ENCODE measurements at places on chromosomes 1 and 21.

- no peak for DNase-seq
Measured at GRCh38 chr1:20846461-20847374, 59.6 kb upstream of the HP1BP3 start.

DNA sequence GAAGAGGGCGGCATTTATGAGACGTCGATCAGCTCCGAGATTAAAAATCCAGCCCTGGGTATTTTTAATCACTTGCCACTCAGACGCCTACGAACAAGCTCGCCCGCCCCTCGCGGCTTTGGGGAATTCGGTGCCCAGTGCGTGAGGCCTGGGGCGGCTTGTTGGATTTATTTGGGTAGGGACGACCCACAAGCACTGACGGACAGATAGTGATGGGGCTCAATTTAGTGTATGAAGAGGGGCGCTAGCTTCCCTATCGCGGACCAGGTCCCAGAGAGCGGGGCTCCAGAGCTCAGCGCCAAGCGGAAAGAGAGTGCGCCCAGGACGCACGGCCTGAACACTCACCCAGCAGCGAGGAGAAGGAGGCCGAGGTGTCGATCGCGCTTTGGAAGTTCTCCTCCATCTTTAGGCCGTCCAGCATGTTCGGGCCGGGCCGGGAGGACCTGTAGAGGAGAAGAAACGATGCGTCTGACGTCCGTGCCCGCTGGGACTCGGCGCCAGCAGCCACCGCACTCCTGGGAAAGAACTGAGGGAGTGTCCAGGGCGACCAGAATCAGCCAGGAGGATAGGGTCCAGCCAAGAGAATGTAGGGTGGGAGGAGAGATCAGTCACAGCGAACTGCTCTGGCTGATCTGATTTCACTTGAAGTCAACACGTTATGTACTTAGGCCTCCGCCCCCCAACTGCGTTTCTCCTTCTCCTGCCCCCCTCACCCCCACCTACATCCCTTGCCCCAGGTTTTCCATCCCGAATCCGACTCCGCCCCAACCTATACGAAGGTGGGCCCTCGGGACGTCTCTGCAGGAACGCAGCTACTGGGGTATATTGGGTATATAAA, 1.2 kb downstream of the LMX1A start:
- no peak for DNase-seq

GRCh38 chr1:168801032-168801745, 72.2 kb upstream of the DPT start:
- DNase-seq = no peak

DNA sequence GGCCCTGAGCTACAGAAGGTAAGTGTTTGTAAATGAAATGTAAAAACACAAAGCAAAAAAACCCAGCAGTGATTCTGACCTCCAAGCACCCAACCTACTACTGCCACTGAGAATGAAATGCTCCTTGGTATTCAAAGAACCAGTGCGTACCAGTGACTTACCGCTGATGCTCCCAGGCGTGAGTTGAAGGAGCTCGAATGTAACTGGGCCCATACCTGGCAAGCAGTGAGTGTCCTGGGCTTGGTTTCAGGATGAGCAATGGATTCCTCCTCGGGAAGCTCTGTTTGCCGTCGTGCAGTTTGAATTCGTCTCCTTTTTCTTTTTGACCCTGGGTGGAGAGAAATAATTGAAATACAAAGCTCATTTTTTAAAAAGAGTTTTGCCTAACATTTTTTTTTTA, 121.9 kb downstream of the ATG4C start:
- no peak for DNase-seq

DNA sequence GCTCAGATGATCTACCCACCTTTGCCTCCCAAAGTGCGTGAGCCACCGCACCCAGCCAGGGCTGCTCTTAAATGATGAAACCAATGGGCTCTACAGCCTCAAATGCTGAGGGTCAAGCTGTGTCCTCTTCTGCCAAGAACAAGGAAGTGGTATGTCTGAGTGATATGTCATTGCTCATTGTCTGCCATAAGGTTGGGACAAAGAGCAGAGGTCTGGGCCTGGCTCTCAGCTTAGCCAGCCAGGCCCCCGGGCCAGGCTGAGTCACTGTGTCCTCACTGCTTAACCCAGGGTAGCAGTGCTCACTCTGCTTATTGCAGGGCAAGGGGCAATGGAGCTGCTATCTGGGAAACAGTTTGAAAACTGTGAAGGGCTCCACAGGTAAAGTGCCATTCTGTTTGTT, 8.3 kb upstream of the ETS2 start:
- DNase-seq = peak; percentile 87

- peak; percentile 1 for DNase-seq
Measured at GRCh38 chr21:28615276-28615675, 377.4 kb downstream of the LTN1 start.

- DNase-seq = peak; percentile 55
Measured at GRCh38 chr1:6234502-6235295, 1.1 kb downstream of the ICMT start.

- no peak for DNase-seq
Measured at GRCh38 chr1:221900678-221901077, 158.8 kb upstream of the DUSP10 start.

GRCh38 chr21:46202592-46203202, 18.4 kb upstream of the SPATC1L start:
- no peak for DNase-seq

DNA sequence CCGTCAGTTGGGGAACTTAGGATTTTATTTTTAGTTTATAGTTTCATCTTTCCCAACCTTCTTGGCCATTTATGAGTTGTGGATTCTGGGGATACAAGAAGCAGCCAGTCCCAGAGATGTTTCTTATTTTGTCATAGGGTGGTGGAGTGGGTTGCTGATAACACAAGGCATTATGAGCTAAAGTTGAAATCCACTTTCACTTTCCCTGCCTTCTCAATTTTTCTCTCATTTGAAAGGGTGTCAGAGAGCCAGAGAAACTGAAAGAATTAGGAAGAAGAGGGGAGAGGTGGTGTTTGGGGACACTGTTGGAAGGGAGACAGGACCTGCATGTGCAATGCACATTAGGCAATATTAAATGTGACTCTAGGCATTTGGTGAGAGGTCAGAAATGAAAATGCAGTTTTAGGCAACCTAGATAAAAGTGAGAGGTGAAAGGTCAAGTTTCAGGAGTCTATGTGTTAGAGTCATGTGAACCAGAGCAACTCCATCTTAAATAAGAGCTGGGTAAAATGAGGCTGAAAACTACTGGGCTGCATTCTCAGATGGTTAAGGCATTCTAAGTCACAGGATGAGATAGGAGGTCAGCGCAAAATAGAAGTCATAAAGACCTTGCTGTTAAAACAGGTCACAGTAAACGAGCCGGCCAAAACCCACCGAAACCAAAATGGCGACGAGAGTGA, 71.1 kb upstream of the F3 start:
- DNase-seq = no peak

DNA sequence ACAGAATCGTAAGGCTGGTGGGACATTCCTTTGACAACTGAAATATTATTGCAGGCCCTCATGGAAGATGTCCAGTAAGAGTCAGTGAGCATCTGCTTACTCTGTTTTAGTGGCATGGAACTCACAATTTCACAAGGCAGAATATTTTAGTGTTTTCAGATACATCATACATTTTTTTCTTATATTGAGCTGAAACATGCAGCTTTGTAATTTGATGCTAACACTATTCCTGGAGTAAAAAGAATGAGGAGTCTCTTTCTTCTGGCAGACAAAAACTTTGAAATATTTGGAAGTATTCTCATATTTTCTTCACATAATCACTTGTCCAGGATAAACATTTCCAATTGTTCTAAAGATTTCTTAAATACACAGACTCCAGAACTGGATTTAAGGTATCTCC, 17.7 kb downstream of the CLDN17 start:
- no peak for DNase-seq

DNA sequence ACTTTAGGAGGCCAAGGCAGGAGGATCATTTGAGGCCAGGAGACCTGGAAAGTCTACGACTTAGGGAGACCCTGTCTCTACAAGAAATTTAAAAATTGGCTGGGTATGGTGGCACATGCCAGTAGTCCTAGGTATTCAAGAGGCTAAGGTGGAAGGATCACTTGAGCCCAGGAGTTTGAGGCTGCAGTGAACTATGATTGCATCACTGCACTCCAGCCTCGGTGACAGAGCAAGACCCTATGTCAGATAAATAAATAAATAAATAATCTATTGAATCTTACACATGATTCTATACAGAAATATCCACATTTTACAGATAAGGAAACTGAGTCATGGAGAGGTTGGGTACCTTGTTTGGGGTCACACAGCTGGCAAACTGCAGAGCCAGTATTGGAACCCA, 89.1 kb downstream of the MAN1C1 start:
- no peak for DNase-seq

DNA sequence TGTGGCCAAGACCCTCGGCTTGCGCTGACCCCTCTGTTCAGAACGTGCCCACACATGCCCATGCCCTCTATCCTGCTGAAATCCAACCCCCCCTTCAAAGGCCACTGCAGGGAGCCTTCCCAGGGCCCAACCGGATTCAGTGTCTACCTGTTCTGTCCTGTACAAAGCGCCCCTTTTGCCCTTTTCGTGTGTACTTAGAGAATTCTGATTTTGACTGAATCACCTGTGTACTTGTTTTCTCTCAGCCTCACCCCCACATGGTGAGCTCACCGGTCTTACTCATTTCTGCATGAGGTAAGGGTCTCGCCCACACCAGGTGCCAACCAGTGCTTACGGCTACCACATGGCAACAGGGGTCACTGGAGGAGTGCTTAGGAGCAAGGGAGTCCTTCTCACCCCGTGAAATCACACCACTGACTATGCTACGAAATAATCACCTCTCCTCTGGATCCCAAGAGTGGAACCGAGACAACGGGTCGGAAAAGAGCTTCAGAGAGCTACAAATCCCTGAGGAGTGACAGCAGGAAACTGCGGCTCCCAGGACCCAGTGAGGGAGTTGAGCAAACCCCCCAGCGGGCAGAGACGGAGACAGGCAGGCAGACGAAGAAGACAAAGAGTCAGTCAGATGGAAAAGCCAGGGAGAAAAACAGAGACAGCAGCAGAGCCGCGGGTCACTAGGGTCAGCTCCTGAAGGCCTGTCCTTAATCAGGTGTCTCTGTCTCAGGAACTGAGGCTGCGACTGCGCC, 2.1 kb upstream of the S100A2 start:
- peak; percentile 64 for DNase-seq

DNA sequence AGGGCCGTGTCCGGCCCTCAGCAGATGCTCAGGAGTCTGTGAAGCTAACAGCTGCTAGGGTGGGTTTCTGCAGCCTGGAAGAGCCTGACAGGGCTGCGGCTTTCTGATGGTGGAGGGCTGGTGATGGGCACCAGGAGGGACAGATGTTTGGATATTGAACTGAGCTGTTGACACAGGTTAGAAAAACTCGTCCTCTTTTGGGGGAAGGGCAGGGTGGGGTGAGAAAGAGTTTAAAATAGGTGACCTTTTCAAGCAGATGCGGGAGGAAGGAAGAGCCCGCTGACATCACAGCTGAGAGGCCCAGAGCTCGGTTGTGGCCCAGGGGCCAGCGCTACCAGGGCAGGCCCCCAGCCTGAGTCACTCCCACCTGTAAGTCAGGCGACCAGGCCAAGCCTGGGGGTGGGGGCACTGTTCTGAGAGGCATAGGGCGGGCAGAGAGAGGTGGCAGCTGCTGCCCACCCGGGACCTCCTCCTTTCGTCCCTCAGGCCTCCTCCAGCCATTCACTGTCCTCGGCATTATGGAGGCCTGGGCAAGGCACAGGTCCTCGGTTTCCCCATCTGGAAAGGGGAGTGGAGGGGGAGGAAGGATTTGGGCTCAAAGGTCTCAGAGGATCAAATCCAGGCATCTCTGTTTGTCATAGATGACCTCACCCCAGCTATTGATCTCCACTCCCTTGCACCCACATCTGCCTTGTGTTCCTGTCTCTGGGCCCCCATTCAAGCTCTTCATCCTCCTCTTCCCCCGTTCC, 32.3 kb upstream of the ID3 start:
- no peak for DNase-seq

GRCh38 chr1:21814241-21814918, 2.3 kb downstream of the LDLRAD2 start:
- DNase-seq = no peak

GRCh38 chr1:184771190-184771691, 16.6 kb upstream of the EDEM3 start:
- DNase-seq = peak; percentile 16

DNA sequence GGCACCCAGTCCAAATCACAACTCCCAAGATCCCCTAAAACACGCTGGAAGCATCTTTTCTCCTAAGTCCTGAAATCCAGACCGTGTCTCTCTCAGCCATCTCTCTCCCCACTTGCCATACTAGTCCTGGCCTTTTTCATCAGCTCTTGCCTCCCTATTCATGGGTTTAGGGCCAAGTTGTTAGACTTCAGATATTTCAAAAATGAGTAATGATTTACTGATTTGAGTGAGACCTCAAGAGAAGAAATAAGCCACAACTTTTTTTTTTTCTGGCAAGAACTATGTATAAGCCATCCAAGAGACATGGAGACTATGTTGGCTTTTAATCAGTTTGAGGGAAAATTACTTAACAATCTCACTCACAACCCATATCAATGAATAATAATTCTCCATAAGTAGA, 62.5 kb downstream of the TBX15 start:
- no peak for DNase-seq

- peak; percentile 23 for DNase-seq
Measured at GRCh38 chr1:198203434-198203833, 46.6 kb downstream of the NEK7 start.

GRCh38 chr1:173392895-173393658, 84.1 kb upstream of the PRDX6 start:
- DNase-seq = peak; percentile 92

GRCh38 chr21:35548904-35549615, 500.0 kb upstream of the RUNX1 start:
- DNase-seq = no peak

- no peak for DNase-seq
Measured at GRCh38 chr1:51093581-51093980, 8.4 kb upstream of the C1orf185 start.

GRCh38 chr1:231933711-231934626, 307.4 kb downstream of the DISC1 start:
- DNase-seq = peak; percentile 54

DNA sequence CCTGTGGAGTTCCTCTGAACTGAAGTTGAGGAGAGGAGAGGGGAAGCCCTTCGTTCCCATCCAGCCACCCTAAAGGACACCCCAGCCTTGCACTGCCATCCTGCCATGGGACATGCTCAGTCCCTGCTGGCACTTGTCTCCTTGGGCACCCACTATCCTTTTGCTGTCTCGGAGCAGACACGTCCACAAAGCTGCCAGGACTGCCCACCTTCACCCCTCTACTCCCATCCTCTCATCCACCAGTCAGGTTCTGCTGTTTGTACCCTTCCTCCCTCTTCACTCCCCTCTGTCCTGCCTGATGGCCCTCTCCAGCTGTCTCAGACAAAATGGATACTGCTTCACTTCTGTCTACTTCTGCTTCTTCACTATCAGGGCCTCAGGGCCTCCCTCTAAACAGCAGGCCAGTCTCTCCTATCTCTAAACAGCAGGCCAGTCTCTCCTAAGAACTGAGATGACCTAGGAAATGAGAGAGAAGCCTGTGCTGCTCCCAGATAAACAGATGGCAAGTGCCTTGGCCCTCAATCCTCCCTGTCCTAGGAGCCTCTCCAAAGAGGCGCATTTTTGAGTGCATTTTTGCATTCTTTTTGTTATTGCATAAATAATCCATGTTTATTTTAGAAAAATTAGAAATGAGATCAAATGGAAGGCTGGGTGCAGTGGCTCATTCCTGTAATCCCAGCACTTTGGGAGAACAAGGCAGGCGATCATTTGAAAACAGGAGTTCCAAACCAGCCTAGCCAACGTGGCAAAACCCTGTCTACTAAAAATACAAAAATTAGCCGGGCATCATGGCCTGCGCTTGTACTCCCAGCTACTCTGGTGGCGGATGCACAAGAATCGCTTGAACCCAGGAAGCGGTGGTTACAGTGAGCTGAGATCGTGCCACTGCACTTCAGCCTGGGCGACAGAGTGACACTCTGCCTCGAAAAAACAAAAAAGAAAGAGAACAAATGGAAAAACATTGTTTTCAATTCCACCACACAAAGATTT, 4.4 kb upstream of the PYCR2 start:
- DNase-seq = no peak

Data from RPMI7951 (cell line).